ENCODE measurements at places on chromosomes 2 and 18. TPM values are rescaled to one million over a fixed set of nuclear protein-coding genes. Genes with fewer than 3 reads are reported as not detected.

Gene COL3A1
- 1,584 TPM for total RNA-seq

Gene TUBA3E
- not detected for total RNA-seq

Gene MAP3K19
- total RNA-seq = not detected

Gene SLC66A3
- 26.0 TPM for total RNA-seq

Gene RNF152
- total RNA-seq = 1.2 TPM

Gene HES6
- 1.1 TPM for total RNA-seq

Gene TUBA4A
- total RNA-seq = 17.6 TPM

Gene STPG4
- 0.20 TPM for total RNA-seq

Gene PRKD3
- 67.1 TPM for total RNA-seq

Gene PXDN
- total RNA-seq = 119 TPM

Gene STARD6
- not detected for total RNA-seq

Gene SRD5A2
- total RNA-seq = under 0.01 TPM

Gene EDAR
- total RNA-seq = not detected

Gene UGT1A4
- total RNA-seq = not detected

Gene TRAF3IP1
- total RNA-seq = 6.3 TPM

Gene MDH1B
- total RNA-seq = 0.37 TPM

Gene CDH7
- total RNA-seq = not detected

Gene VAMP8
- 0.59 TPM for total RNA-seq

Gene COLEC11
- 0.37 TPM for total RNA-seq

Gene ORC2
- 11.0 TPM for total RNA-seq

Gene OTOS
- total RNA-seq = not detected

Gene C2orf81
- 0.98 TPM for total RNA-seq

Gene VIL1
- under 0.01 TPM for total RNA-seq

Gene WBP1
- 22.0 TPM for total RNA-seq

Gene ZRANB3
- 11.4 TPM for total RNA-seq

Gene AQP12B
- not detected for total RNA-seq

Gene PLGLB1
- total RNA-seq = 1.2 TPM

Gene IKZF2
- 5.5 TPM for total RNA-seq

Gene EEF1B2
- 978 TPM for total RNA-seq

Gene AKAIN1
- not detected for total RNA-seq

Gene CD207
- total RNA-seq = not detected

Gene CCL20
- 1.2 TPM for total RNA-seq

Gene LAMA1
- total RNA-seq = 48.1 TPM

Gene CD302
- total RNA-seq = 7.8 TPM

Gene WDR43
- total RNA-seq = 159 TPM

Gene UPP2
- total RNA-seq = not detected

Gene ADAM17
- 39.3 TPM for total RNA-seq

Gene ANKRD30BL
- not detected for total RNA-seq

Gene RASGRP3
- 0.73 TPM for total RNA-seq

Gene RAB6D
- not detected for total RNA-seq

Gene IL36RN
- not detected for total RNA-seq

Gene IL36G
- not detected for total RNA-seq

Gene TMEM169
- 0.37 TPM for total RNA-seq

Gene SLC5A7
- not detected for total RNA-seq

Gene TNFAIP6
- 23.5 TPM for total RNA-seq

Gene MYOM1
- under 0.01 TPM for total RNA-seq

Gene VWC2L
- total RNA-seq = not detected

Gene CREG2
- 0.78 TPM for total RNA-seq

Gene KCNIP3
- total RNA-seq = 3.1 TPM

Gene DNER
- 0.73 TPM for total RNA-seq

Gene AGXT
- not detected for total RNA-seq

Gene SIX2
- total RNA-seq = 11.4 TPM

Gene GNAL
- 2.2 TPM for total RNA-seq

Gene CHRND
- not detected for total RNA-seq

Gene SERPINB10
- 0.20 TPM for total RNA-seq

Gene RBFA
- total RNA-seq = 38.5 TPM

Gene ACADL
- total RNA-seq = 0.37 TPM
